ENCODE measurements at places on chromosomes 5 and 9. TPM values are rescaled to one million over a fixed set of nuclear protein-coding genes. Genes with fewer than 3 reads are reported as not detected.

The PCDHB10 gene
- total RNA-seq, result 0.28 TPM

The PHF24 gene
- total RNA-seq, result under 0.01 TPM

The RBM22 gene
- total RNA-seq, result 15.2 TPM

The GNAQ gene
- 30.0 TPM for total RNA-seq

The PCDHA13 gene
- total RNA-seq, result under 0.01 TPM

The FBP2 gene
- total RNA-seq, result not detected

The MUSK gene
- total RNA-seq, result 5.5 TPM

The TRIM36 gene
- 0.14 TPM for total RNA-seq

The WHRN gene
- total RNA-seq, result 2.3 TPM

The PCDHB13 gene
- total RNA-seq, result 0.28 TPM

The SIT1 gene
- not detected for total RNA-seq

The ARHGEF39 gene
- total RNA-seq, result 0.09 TPM

The BTNL3 gene
- not detected for total RNA-seq

The LHX6 gene
- not detected for total RNA-seq

The HAVCR1 gene
- total RNA-seq, result not detected

The CDC25C gene
- 1.1 TPM for total RNA-seq

The GPR151 gene
- not detected for total RNA-seq

The CFAP90 gene
- not detected for total RNA-seq

The PDLIM4 gene
- total RNA-seq, result 53.3 TPM

The FTMT gene
- not detected for total RNA-seq

The QRFP gene
- not detected for total RNA-seq

Data from smooth muscle cell of bladder (primary cell).